Muscle of back (tissue), 13 donors: ENCODE measurements at places on chromosomes 5 and 9. TPM values are rescaled to one million over a fixed set of nuclear protein-coding genes. Genes with fewer than 3 reads are reported as not detected.

- no peak for DNase-seq
These were observed 101.6 kb upstream of the PCA3 start for GRCh38 chr9:76662476-76663281.

GRCh38 chr5:120139039-120139438, 325.1 kb upstream of the PRR16 start:
- peak; percentile 28 for DNase-seq

DNA sequence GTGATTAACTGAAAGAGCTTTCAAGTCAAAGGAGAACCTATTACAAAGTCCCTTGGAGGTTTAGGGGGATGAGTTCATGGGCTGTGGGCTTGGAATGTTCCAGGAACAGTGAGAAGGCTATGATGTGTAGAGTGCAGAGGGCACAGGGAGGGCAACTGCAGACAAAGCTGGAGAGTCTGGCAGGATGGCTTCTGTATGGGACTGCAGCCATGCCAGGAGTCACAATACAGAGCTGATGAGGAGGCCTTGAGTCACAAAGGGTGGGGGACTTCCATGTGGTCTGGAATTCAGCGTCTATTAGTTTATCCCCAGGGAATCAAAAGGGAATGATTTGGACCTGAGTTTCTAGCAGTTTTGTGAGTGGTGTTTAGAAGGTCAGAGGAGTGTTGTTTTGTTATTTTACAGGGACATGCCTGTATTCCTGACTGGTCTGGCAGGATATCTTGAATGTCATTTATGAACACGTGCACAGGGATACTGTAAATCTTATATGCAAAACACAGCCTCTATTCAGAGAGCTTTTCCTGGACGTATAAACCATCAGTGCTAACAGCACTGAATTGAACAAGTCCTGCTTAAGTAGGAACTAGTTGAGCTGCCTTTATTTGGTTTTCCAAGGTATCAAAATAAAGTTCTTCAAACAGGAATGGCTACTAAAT, 14.3 kb upstream of the TEK start:
- no peak for DNase-seq

GRCh38 chr5:139404484-139404840, 573 bp upstream of the SPATA24 start:
- DNase-seq, result no peak

CANX gene
- 219 TPM for polyA plus RNA-seq

POLR3G gene
- polyA plus RNA-seq, result 2.6 TPM

DNA sequence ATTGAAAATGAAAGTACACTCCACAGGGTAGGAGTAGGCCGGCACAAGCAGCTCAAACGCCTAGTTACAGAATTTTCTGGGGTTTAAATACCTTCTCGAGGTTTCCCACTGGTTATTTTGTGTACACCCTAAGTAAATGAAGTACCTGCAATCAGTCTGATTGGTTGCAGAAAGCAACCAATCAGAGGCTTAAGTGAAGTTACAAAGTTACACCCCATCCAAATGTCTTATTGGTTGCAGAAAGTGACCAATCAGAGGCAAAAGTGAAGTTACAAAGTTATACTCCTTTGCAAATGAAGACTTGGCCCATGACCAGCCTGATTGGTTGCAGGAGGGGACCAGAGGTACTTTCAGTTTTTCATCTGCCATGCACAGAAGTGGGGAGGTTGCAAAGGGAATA, 33.2 kb upstream of the ERAP2 start:
- DNase-seq, result no peak

DNA sequence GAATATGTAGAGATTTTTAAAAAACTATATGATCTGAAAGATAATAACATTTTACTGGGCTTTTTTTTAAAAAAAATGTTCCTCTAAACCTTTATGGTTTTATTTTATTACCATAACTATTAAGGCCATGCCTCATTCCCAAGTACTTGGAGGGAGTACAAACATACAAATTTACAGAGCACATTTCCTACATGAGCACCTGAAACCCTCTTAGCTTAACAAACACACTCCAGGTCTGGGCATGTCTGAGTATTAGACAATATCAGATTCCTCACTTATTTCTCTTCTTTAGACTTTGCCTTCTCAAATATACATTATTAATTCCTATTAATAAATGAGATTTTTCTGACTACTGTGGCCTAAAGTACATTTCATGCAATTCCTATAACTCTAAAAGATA, 319.2 kb downstream of the SLCO4C1 start:
- no peak for DNase-seq
